Upper lobe of left lung (tissue), 6 donors: ENCODE measurements at places on chromosomes 6 and 20. TPM values are rescaled to one million over a fixed set of nuclear protein-coding genes. Genes with fewer than 3 reads are reported as not detected.

GZF1 gene
- 14.1 TPM for total RNA-seq

THBD gene
- 146 TPM for total RNA-seq

RCAN2 gene
- total RNA-seq, result 7.1 TPM

BPI gene
- not detected for total RNA-seq

MAN1A1 gene
- 73.5 TPM for total RNA-seq

CCND3 gene
- total RNA-seq, result 305 TPM

SLC22A16 gene
- total RNA-seq, result not detected

PPP1R14C gene
- total RNA-seq, result 16.8 TPM

WDR27 gene
- total RNA-seq, result 44.3 TPM

LGSN gene
- total RNA-seq, result 0.55 TPM

PRPF6 gene
- total RNA-seq, result 60.5 TPM

HLA-DMB gene
- total RNA-seq, result 105 TPM

KCNG1 gene
- not detected for total RNA-seq

PXDC1 gene
- total RNA-seq, result 109 TPM

F13A1 gene
- 28.9 TPM for total RNA-seq

AVP gene
- total RNA-seq, result not detected
